Thyroid gland (tissue), 4 donors: ENCODE measurements at places on chromosomes 12 and 14. TPM values are rescaled to one million over a fixed set of nuclear protein-coding genes. Genes with fewer than 3 reads are reported as not detected.

DNA sequence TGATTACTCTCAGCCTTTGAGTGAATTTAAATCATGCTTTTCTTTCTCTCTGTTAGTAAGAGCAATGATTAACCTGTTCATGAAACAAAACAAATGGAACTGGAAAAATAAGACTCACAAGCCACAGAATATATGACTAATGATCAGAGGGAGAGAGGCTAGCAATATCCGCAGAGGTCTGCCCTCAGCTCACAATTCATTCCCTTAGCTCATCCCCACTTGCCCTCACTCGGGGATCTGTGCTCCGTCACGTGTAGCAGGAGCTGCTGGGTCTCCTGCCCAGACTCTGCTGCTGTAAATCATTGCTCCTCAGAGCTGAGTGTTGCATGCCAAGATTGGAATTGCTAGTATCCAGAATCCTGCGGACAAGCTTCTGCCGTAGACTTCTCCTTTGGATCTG is 53.1 kb upstream of the GNG2 start:
- H3K27ac ChIP-seq = no peak overlapping the region
- H3K36me3 ChIP-seq = no peaks in the 10 kb centered on the region
- no peaks in the 10 kb centered on the region for H3K27me3 ChIP-seq
- H3K4me1 ChIP-seq = no peaks in the 10 kb centered on the region
- no peak overlapping the region for H3K4me3 ChIP-seq

GRCh38 chr14:94132285-94132887 is 3.0 kb upstream of the IFI27L2 start:
- no peak overlapping the region for H3K27ac ChIP-seq
- H3K27me3 ChIP-seq = no peaks in the 10 kb centered on the region
- no peak overlapping the region for H3K4me3 ChIP-seq
- DNase-seq = peak; percentile 40

GRCh38 chr12:113534555-113534954 is 62.9 kb upstream of the LHX5 start:
- DNase-seq = no peak
- H3K27ac ChIP-seq = no peak overlapping the region
- no peaks in the 10 kb centered on the region for H3K27me3 ChIP-seq
- H3K36me3 ChIP-seq = no peaks in the 10 kb centered on the region

GRCh38 chr12:76312315-76312714 is 35.9 kb downstream of the BBS10 start:
- no peak overlapping the region for H3K27ac ChIP-seq
- H3K36me3 ChIP-seq = no peaks in the 10 kb centered on the region
- no peaks in the 10 kb centered on the region for H3K27me3 ChIP-seq
- no peak overlapping the region for H3K4me3 ChIP-seq

DNA sequence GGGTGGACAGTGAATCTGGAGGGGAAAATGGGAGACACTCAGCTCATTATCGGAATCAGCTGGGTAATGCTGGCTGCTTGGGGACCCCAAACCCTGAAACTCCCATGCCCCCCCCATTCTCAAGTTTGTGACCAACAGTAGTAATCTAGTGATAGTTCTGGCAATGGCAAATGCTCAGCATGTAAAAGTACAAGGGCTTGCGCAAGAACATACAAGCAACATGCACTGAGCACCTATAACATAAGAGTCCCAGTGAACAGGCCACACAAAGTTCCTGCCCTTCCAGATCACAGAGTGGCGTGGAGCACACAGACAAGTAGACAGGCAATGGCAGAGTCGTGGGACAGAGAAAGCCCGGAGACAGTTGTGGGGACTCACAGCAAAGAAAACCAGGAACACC is 407.9 kb downstream of the MED13L start:
- peaks cover 24% of the 10 kb centered on the region for H3K4me1 ChIP-seq
- no peak overlapping the region for H3K4me3 ChIP-seq
- H3K27ac ChIP-seq = no peak overlapping the region
- H3K27me3 ChIP-seq = no peaks in the 10 kb centered on the region

Gene HOTAIR
- total RNA-seq = not detected
